M059J (cell line): ENCODE measurements at places on chromosomes 6 and 20. TPM values are rescaled to one million over a fixed set of nuclear protein-coding genes. Genes with fewer than 3 reads are reported as not detected.

- DNase-seq, result peak; percentile 37
Measured at GRCh38 chr20:38927902-38928578, 1.8 kb downstream of the FAM83D start.

Gene MICB
- total RNA-seq, result 47.6 and 59.9 TPM in 2 replicates

- DNase-seq, result no peak
Measured at GRCh38 chr6:118952683-118953082, 17.7 kb upstream of the MCM9 start.

DNA sequence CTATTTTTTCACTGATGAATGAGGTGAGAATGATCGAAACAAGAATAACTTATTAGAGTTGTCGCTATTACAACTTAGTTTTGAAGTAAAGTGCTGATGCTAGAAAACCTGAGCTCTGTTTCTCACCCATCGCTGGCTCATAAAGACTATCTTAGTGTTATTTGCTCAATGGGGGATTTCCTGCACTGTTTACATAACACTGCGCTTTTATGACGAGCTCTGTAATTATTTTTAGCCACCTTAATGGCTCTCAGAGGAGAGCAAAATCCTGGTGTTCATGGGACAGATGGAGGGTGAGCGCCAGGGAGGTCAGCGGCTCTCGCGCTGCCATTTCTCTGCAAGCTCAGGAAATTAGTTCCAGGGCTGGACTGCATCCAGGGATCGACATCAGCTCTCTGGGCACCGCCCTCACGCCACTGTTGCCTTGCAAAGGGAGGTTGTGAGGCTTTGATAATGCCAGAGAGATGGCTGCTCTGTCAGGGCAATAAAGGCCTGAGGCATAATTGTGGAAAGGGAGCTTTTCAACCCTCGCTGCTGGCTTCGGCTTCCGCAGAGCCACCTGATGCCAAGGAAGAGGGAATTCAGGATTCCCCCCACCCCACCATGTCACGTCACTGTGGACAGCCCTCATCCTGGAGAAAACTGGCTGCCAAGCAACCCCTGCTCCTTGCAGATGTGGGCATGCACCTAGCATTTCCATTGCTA lies 72.0 kb downstream of the DACT2 start:
- DNase-seq, result peak; percentile 13

Gene MYL9
- total RNA-seq, result 29.0 and 39.2 TPM in 2 replicates
